GM13976 (cell line): ENCODE measurements at places on chromosomes 16 and 17.

- no peak for DNase-seq
Observed at GRCh38 chr16:85759136-85759535, 8.2 kb upstream of the C16orf74 start.

DNA sequence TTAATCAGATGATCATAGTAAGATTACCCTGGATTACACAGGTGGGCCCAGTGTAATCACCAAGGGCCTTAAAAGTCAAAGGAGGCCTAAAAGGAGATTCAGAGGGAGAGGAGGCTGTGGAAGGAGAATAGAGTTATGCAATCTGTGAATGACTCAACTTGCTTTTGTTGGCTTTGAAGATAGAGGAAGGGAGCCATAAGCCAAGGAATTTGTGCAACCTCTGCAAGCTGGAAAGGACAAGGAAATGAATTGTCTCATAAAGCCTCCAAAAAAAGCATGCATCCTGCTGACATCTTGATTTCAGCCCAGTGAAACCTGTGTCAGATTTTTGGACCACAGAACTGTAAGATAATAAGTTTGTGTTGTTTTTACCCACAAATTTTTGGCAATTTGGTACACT, 109.6 kb downstream of the CNTNAP4 start:
- no peak for DNase-seq

DNA sequence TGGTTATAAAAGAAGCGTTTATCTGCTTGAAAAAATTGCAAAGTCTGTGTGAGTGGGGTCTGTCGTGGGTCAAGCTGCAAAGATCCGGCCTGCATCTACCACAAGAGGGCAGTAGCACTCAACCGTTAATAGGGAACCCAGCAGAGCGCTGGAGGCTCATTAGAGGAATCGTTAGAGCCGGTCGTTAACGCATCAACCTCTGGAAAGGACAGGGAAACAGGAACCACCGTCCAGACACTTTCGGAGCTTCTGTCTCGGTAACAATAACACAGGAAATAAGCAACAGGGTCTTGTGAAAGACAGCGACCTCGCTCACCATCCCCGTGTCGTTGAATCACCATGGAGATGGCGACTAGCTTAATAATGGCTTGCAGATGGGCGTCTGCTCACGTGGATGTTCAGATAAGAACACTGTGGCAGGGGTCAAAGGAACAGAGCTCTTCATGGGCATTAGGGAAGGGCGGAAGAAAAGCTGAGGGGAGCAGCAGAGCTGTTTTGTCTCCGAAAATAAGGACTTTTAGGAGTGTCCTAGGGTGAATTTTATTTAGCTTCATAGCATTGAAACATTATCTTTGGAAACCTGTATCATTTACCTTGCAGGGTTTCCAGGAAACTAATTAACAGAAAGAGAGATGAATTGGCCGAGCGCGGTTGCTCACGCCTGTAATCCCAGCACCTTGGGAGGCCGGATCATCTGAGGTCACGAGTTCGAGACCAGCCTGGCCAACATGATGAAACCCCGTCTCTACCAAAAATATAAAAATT, 11.9 kb upstream of the NSRP1 start:
- peak; percentile 66 for DNase-seq

DNA sequence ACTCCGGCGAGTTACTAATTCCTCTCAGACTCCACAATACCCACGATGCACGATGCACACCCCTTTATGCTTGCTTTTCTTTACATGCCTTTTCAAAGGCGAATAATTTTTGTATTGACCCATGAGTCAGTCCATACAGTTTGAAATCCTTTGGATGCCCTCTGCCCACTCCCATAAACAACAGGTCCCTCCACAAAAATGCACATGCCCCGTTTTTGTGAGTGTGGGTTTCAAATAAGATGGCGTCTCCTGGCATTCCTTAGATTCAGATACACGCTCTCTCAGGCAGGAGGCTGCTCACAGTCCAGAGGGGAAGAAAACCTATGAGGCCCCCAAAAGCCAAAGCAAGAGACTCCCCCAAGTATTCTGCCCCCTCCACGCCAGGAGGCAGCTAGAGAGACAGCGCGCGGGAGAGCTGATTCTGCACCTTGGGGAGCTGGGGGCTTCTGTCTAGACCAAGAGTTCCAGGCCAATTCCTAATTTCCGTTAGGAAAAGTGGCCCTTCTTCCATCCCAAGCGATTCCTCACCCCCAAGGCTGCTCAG, 19.6 kb upstream of the HOXB9 start:
- DNase-seq = no peak

GRCh38 chr16:88296437-88297177, 86.2 kb upstream of the ZNF469 start:
- DNase-seq = no peak

DNA sequence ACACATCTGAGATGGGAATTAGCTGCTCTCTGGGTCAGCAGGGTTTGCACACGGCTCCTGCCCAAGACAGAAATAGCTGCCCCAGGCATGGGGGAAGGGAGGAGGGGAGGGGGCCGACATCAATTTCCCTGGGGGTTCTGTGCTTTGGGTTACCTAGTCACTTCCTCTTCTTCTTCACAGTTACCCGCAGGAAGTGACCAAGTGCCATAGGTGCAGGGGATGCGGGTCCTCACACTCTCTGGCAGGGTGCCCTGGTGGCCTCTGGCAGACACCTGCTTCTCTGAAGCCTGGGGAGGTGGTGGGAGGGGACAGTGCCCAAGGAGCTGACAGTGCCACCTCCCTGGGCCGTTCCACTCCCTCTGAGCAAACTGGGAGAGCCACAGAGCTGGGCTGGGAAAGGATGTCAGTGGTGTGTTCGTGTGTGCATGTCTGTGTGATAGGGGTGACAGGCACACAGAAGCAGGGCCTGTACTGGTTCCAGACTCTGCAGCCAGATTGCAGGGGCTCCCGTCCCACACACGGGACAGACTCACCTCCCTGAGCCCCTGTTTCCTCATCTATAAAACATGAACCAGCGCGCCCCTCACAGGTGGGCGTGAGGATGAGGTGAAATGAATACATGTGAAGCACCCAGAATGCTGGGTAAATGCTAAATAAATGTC, 18.2 kb downstream of the SCN4A start:
- no peak for DNase-seq

- no peak for DNase-seq
Observed at GRCh38 chr16:7646821-7647500, 314.3 kb downstream of the RBFOX1 start.

- DNase-seq = no peak
Observed at GRCh38 chr17:55264278-55264644, 499 bp upstream of the HLF start.

- no peak for DNase-seq
Observed at GRCh38 chr16:54407596-54407995, 121.0 kb upstream of the IRX3 start.

GRCh38 chr17:79965806-79966205, 69.9 kb downstream of the TBC1D16 start:
- DNase-seq = no peak

GRCh38 chr17:73336408-73337329, 24.9 kb upstream of the CDC42EP4 start:
- DNase-seq = no peak

GRCh38 chr16:31361201-31362110, 6.5 kb downstream of the ITGAX start:
- DNase-seq = no peak

GRCh38 chr17:673200-673681, 41.4 kb downstream of the VPS53 start:
- no peak for DNase-seq

GRCh38 chr16:54102888-54103866, 183.4 kb downstream of the IRX3 start:
- DNase-seq = no peak

GRCh38 chr17:80491478-80492342, 15.3 kb upstream of the NPTX1 start:
- no peak for DNase-seq

DNA sequence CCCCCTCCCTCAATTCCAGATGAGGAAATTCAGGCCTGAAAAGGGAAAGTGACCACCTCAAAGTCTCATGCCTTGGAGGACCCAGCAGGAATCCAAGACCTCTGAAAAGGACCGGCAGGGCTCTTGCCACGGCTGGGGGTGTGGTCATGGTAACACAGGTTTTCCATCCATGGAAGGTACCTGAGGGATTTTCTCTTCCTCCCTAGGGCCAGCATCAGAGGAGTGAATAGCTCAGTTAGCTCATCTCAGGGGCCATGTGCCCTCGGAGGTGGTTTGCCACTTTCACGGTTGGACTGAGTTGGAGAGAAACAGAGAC, 1.3 kb downstream of the CIITA start:
- no peak for DNase-seq

DNA sequence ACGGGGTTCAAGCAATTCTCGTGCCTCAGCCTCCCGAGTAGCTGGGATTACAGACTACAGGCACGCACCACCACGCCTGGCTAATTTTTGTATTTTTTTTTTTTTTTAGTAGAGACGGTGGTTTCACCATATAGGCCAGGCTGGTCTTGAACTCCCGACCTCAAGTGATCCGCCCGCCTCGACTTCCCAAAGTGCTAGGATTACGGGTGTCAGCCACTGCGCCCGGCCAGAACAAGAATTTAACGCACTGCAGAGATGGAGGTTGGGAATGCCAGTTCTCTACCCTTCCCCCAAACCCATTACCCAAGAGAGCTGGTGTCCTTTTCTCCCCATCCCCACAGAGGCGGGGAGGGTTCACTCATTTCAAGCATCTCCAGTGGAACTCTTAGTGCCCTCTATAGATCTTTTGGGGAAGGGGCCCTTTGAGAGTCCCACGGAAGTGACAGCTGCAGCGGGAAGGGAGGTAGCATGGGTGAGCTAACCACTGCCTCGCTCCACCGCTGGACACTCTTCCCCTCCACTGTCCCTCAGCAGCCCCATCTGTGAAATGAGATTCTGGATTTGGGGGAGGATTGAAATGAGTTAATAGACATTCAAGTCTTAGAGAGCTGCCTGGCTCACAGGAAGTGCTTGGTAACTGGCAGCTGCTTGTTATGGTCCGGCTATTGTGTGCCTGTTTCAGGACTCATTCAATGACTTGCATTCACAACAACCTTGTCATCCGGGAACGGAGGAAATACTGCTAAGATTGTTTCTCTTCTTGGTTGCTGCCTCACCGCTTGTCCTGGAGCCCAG, 3.5 kb upstream of the UBALD2 start:
- peak; percentile 48 for DNase-seq

DNA sequence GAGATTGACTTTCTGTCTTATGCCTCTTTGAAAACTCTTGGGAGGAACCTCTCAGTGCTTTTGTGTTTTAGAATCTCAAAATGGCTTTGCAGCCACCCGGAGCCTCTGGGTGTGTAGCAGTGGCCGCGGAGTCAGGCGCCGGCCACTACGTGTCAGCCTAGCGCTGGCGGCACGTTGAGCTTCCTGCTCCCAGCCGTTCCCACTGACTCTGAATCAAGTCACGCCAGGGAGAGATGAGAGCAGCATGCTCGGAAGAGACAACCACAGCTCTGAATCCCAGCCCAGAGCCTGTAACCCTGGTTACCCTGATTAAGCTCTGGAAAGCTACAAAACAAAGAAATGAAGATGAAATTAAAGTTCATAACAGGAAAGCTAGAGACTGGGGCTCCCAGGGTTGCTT, 97.4 kb upstream of the CACNG5 start:
- DNase-seq = no peak

DNA sequence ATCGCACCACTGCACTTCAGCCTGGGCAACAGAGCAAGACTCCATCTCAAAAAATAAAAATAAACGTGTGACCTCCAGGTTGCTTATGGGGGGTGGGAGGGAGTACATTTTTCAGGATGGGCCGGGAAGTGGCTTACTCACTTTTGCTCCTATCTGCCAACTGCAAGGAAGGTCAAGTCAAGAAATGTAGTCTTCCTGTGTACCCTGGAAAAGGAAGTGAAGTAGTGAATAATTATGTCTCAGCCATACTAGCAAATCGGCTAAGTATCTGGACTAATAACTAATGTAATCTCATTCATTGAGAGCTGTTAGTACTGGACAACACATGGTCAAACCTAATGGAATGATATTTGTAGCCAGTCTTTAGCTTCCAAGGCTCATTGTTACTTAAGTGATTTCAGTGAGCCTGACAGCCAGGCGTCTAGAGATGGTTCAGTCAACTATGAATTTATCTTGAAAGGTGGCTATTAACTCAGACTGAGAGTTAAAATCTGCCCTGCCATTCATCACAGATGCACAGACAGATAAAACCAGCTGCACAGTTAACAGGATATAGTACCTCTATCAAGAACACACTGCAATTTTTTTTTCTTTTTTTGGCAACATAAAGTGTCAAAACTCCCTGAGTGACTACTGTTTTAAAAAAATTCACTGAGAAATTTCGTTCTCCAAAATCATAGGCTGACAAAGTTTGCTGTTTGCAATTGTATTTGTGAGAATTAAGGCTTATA, 3.7 kb upstream of the TACO1 start:
- DNase-seq = no peak

GRCh38 chr17:76523084-76524037, 14.1 kb downstream of the CYGB start:
- peak; percentile 90 for DNase-seq

DNA sequence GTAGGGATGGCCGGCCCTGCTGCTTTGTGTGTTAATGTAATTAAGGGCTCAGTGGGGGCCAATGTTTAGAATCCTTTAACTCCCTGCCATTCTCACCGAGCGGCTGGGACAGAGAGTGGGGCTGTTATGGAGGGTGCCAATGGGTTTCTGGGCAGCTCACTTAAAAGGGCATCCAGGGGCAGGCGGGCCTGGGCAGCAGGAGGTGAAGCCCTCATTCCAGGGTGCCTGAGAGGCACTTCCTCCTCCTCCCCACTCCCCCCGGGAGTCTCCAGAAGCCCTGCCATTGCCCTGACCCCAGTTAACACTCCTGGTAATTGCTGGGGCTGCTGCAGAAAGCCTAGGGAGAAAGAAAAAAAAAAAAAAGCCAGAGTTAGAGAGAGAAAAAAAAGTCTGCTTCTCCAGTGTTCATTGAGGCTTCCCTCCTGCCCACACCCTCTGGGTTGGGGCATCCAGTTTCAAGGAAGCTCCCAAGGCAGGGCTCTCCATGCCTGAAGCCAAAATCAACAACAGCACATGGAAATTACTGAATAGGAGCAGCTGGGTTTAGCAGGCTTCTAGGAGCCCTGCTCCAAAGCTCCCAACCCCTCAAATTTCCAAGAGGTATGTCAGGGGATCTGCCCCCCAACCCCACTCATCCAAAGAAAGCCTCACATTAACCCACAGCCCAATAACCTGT, 28.0 kb downstream of the CUEDC1 start:
- no peak for DNase-seq

- no peak for DNase-seq
Observed at GRCh38 chr17:77602883-77603640, 355.4 kb upstream of the TNRC6C start.

DNA sequence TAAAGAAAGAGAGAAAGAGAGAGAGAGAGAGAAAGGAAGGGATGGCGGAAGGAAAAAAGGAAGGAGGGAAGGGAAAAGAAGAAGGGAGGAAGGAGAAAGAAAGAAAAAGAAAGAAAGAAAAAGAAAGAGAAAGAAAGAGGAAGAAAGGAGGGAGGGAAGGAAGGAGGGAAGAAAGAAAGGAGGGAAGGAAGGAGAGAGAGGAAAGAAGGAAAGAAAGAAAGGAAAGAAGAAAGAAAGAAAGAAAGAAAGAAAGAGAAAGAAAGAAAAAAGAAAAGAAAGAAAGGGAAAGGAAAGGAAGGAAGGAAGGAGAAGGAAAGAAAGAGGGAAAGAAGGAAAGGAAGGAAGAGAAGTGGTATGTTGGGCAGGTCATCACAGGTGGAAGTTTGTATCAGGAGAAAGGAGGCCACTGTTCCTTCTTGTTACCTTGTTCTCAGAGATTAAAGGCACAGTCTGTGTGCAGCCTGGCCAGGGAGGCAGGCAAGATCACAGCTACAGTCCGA, 19.3 kb downstream of the SLC35G3 start:
- no peak for DNase-seq
